CD8-positive, alpha-beta memory T cell (primary cell): ENCODE measurements at places on chromosomes 5 and 9. TPM values are rescaled to one million over a fixed set of nuclear protein-coding genes. Genes with fewer than 3 reads are reported as not detected.

Gene ARHGEF39
- total RNA-seq = 10.7 TPM

DNA sequence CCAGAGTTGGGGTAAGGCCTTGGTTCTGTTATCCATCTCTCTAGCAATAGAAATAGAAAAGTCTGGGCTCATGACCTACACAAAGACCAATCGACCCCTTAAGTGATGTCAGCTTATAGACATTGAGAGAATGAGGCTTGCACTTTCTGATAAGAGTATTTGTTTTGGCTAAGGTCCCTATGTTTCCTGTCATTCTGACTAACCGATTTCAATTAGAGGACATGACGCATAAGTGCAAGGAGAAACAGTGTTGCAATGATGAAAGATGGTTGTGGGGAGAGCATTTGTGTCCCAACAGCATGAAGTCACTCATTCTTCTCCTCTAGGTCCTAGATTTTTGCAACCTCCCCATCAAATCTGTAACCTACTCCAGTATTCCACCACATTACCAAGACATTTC is 255.1 kb downstream of the MAT2B start:
- H3K27ac ChIP-seq = no peak overlapping the region
- H3K4me1 ChIP-seq = no peaks in the 10 kb centered on the region
- H3K36me3 ChIP-seq = no peaks in the 10 kb centered on the region
- H3K4me3 ChIP-seq = no peak overlapping the region
- no peak for DNase-seq
- no peaks in the 10 kb centered on the region for H3K27me3 ChIP-seq

DNA sequence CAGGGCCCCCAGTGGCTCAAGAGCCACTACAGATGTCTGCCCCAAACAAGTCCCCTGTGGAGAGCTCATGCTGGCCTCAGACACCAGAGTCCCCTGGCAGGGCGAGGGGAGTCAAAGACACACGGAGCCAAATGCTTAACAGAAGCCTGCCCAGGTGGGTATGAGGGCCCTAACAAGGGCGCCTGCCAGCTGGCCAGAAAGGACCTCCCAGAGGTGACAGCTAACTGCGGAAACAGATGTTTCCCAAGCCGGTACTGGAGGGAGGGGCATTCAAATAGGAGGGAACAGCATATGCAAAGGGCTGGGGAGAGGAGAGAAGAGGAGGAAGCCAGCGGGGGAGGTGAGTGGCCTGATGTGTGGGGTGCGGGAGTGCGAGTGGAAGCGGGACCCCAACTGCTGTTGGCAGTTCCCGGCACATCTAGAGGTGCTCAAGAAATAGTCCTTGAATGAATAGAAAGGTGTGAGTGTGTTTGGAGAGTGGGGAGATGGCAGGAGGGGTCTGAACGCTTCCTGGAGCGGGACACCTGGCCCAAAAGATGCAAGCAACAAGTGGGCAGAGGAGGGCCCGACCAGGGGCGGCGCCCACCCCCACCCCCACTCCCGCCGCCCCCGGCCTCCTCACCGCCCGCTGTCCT is 824 bp downstream of the MXD3 start:
- no peak for DNase-seq
- no peak overlapping the region for H3K4me3 ChIP-seq
- H3K4me1 ChIP-seq = peaks cover 20% of the 10 kb centered on the region
- H3K27ac ChIP-seq = no peak overlapping the region
- H3K27me3 ChIP-seq = no peaks in the 10 kb centered on the region

DNA sequence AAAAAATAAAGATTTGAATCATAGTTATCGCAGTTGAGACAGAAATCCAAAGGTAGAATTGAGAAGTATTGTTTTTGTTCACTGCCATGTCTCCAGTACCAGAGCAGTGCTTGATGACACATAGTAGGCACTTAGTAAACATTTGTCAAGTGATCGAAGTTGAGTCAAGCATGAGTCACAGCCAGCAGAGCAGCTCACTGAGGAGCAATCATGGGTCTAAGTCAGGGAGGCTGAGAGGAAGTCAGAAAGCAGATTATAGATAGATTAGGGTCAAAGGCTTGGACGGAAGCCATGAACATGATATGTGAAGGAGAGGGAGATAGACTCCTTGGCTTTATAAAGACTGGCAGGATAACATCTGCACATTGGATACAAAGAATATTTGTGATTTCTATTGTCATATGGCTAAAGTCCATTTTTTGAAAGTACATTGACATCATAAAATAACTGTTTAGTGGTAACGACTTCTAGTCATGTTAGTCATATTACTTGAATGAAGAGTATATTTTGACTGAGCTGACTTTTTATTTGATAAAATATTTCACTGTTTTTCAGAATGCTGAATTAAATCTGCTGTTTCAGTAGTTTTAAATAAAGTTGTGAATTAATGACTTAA is 168.5 kb downstream of the RAB3C start:
- no peak overlapping the region for H3K27ac ChIP-seq
- no peaks in the 10 kb centered on the region for H3K27me3 ChIP-seq
- no peak for DNase-seq
- no peaks in the 10 kb centered on the region for H3K4me1 ChIP-seq
- no peak overlapping the region for H3K4me3 ChIP-seq

- DNase-seq = no peak
- no peaks in the 10 kb centered on the region for H3K27me3 ChIP-seq
- H3K36me3 ChIP-seq = no peaks in the 10 kb centered on the region
- no peak overlapping the region for H3K27ac ChIP-seq
- no peaks in the 10 kb centered on the region for H3K4me1 ChIP-seq
- no peak overlapping the region for H3K4me3 ChIP-seq
Observed at GRCh38 chr5:174140452-174141020, 95.0 kb downstream of the NSG2 start.

Gene RAPGEF1
- total RNA-seq = 145 TPM

Gene EPB41L4A
- 0.31 TPM for total RNA-seq

Gene TRIM36
- total RNA-seq = 0.58 TPM

DNA sequence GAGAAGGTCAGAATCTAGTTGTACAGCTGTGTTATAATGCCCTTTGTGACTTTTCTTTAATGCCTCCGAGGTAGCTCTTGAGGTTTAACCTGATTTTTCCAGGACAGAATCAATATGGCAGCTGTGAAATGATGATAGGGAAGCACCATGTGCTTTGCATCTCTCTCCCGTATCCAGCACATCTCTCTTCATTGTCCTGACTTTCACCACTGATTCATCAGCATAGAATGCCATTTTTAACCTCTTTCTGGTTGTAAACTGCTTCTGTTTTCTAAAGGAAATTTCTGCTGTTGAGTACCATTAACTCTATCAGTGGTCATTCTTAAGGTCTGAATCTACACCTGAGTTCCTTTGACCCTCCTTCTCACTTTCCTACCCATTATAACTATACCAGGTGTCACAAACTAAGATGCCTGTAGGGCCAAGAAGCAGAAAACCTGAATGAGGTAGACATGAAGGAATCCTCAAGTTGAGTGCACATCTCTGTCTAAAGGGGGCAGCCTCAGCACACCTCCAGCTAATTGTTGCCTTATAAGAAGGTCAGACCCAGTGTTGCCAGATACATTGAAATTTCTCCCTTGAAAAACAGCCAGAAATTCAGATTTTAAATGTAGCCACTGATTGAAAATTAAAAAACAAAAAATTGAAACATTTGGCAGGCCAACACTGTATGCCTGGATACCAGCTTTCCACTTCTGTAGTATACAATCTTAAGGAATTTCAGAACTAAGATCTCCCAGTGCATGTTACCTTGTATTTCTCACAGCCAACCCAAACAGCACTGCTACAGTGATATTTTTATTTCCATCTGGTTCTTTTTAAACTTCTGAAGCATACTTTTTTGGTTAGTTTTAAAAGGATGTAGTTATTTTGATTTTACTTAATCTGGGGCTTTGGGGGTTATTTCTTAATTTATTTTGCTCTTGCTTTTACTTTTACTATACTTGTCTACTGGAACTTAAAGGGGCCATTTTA is 35.8 kb upstream of the TLX3 start:
- no peak overlapping the region for H3K27ac ChIP-seq
- no peaks in the 10 kb centered on the region for H3K36me3 ChIP-seq
- H3K27me3 ChIP-seq = no peaks in the 10 kb centered on the region
- H3K4me3 ChIP-seq = no peak overlapping the region
- DNase-seq = no peak
